ENCODE measurements at places on chromosomes 6 and 20.

- no peak for DNase-seq
Observed at GRCh38 chr20:2315440-2315778, 19.6 kb downstream of the TGM3 start.

DNA sequence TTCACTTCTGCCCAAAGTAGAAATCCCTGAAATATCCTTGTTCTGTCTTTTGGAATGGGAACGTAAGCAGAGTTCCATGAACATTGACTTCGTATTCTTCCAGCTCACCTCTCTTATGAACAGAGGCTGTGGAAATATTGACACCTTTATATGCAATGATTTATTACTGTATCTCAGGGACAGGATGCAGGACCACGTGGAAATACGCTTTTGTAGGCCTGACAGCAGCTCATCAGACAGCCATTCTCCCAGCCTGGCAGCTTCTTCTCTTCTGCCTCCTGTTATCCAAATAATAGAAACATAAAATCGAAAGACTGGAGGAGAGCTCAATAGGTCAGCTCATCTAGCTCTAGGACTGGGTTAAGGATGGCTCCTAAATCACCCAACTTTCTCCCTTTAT, 106.2 kb upstream of the DTNBP1 start:
- no peak for DNase-seq

- DNase-seq, result no peak
Observed at GRCh38 chr6:7726416-7727085, 652 bp downstream of the BMP6 start.

- DNase-seq, result no peak
Observed at GRCh38 chr6:147497472-147497871, 11.0 kb upstream of the SAMD5 start.

GRCh38 chr6:121573481-121573880, 138.0 kb downstream of the GJA1 start:
- DNase-seq, result no peak

GRCh38 chr6:125480146-125480545, 178.4 kb upstream of the HDDC2 start:
- no peak for DNase-seq

GRCh38 chr6:33417128-33417902, 592 bp downstream of the CUTA start:
- no peak for DNase-seq

GRCh38 chr6:123668965-123669591, 32.3 kb upstream of the TRDN start:
- DNase-seq, result no peak

GRCh38 chr20:6709910-6710595, 57.4 kb upstream of the BMP2 start:
- DNase-seq, result no peak

DNA sequence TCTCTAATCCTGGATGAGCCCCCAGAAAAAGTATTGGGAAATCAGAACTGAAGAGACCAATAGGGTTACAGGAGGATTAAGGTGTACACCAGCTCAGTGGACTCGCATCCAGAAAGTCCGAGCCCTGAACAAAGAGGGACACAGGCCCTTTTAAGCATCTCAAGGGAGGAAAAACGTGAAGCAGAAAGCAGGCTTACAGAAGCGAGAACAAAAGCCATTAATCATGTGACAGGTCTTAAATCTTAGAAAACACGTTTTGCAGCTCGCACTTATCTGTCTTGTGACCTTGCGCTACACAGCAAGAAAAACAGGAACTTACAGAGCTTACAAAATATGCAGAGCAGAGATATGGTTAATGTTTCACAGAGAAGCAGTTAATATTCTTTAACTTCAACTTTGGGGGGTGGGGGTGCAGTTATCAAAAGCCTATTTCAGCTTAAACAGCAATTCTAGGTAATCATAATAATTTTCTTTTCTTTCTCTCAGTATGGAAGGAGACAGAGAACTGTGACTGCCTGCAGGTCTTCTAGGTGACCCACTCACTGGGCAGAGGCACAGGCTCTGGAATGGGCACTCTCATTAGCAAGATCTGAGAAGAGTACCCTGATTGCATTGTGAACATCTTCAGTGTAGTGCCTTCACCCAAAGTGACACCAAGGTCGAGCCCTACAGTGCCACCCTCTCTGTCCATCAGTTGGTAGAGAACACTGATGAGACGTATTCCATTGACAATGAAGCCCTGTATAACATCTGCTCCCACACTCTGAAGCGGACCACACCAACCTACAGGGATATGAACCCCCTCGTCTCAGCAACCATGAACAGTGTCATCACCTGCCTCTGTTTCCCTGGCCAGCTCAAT, 65.0 kb upstream of the MOCS1 start:
- DNase-seq, result no peak

- no peak for DNase-seq
Observed at GRCh38 chr6:42448927-42449659, 2.6 kb downstream of the TRERF1 start.

DNA sequence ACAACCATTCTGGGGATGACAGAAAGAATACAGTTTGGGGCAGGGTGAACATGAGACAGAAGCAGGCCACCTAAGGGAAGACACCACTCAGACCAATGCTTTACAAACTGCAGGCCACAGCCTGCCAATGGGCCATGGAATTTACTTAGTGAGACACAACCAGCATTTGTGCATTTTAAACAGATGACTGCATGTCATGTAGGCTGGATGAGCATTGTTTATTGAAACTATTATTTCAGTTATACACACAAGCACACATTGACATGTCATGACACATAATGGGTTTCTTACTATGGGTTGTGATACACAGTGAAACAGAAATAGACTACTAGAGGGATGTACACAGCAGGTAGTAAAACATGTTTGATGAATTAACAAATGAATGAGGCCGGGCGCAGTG, 8.0 kb downstream of the PGM3 start:
- no peak for DNase-seq

DNA sequence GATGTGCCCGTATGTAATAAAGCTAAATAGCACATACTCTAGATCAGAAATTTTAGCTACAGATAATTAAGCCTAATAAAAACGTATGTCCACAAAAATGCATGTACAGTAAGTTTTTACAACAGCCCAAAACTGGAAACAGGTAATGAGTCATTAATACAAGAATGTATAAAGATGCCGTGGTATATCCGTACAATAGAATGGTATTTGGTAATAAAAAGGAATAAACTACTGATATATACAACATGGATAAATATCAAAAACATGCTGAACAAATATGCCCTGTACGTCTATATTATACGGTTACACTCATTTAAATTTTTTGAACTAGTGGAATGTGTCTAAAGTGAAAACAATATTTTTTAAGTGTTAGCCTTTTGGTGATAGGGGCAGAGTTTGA, 128.2 kb upstream of the ADGRB3 start:
- DNase-seq, result no peak

GRCh38 chr6:27851440-27851839, 60.8 kb downstream of the OR2B2 start:
- no peak for DNase-seq

Measured in stimulated activated CD8-positive, alpha-beta memory T cell treated with anti-CD3 and anti-CD28 coated beads, Interleukin-2, amount 100 ng/mL, for 1 hour (primary cell).